ENCODE measurements at places on chromosomes 13 and 19.

DNA sequence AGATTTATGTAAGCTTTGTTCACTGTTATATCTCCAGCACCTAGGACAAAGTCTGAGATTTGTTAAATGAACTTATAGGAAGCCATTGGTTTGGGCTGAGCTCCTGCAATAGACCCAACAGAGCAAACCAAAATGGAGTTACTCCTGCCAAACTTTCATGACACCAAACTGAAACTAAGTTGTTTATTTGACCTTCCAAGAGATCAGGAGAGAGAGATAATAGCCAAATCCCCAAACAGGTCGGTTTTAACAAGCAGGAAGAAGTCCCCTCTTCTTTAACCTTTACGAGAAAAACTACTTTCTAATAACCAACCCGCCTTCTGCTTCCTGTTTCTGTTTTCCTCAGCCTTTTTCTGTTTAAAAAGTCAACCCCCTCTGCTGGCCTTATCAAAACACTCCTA, 54.9 kb upstream of the ATP12A start:
- DNase-seq, result peak; percentile 55

- DNase-seq, result no peak
Observed at GRCh38 chr13:40662866-40663265, 3.6 kb downstream of the FOXO1 start.

DNA sequence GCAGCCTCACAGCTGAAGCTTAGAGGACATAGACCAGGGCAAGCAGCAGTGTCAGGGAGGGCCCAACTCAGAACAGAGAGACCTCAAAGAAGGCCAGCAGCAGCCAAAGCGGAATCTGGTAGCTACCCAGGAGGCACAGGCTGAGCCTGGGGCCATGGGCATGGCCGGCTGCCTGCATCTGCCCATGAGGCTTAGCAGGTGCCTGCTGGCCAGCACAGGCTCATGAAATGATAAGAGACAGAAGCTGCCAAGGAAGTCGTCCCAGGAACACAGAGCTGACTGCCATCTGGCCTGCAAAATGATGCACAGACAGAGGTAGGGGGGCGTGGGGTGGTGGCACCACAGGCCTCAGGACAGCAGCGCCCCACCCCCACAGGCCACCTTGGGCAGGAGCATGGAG, 29.2 kb downstream of the TUBA3C start:
- DNase-seq, result no peak

DNA sequence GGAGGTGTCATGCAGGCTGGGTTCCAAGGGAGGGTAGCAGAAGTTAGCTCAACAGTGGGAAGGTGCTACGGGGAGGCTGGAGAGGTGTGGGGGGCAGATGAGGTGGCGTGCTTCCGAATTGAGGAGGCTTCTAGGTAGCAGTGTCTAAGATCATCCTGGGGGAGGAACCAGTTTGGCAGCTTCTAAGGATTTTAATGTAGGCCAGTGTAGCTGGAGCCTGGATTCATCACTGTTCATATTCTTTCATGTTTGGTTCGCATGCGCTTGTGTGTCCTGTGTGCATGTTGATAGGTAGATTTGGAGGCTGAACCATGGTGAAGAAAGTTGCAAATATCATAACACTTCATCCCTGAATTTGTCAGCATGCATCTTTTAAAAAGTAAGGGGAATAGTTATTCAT, 86.7 kb downstream of the GPR12 start:
- no peak for DNase-seq

DNA sequence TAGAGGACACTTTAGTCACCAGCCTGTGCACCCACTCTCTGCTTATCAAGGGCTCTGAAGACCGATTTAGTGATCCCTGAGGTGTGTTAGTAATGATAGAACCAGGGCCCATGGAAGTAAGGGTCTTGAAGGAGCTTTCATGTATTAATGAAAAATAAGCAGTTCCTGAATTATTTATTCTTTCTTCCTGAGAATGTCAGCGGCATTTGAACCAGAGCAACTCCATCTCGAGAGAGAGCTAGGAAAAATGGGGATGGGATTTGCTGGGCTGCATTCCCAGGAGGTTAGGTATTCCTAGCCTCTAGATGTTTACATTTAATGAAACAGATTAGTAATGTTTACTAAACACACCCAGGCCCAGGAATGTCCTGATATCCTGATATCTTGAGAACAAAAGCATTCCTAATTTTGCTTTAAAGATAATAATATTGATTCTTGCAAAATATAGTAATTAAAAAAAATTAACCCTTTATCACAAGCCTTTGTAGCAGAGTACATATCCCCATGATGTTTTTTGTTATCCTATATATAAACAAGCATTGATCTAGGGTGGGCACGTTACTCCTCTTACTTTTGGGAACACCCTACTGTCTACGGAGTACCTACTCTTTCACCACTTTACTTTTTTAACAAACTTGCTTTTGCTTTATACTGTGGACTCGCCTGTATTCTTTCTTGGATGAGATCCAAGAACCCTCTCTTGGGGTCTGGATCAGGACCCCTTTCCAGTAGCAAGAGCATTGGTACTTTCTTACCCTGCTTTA, 63.1 kb downstream of the COG3 start:
- DNase-seq, result no peak

DNA sequence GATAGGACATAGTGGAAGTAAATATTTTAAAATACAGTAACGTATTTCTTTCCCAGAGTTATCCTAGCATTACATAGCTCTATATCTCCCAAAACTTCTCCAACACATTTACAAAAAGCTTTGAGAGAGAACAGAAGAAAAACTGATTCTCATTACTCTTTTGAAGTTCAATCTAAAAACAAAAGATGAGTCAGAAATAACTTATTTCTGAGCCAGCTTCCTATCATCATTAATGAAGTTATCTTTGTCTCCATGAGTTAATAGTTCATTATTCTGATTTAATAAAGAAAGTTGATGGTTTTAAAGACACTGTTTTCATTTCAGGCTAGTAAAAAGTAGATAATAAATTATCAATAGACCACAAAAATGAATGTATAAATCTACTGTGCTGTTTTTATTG, 446.7 kb upstream of the SPRY2 start:
- no peak for DNase-seq

DNA sequence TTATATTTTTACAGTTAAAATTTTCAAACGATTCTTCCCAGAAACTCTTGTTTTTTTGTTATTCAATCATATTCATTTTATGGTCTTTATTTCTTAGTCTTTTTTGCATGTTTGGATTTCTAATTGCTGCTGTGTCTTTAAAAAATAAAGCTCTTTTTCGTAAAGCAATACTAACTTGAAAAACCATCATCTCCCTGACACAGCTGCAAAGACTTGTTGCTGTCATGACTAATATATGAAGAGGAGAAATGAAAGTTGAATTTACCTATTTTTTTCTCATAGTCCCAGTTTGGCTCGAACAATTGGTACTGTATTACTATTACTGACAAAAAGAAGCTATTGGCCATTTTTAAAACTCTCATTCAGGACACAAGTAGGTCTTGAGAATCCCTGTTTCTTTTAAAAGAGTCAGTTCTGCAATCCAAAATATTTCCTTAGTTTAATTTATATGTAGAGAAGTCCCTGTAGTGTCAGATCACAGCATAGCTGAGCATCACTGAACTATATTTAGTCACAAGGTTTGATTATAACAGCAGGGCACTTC, 12.1 kb upstream of the SPART start:
- no peak for DNase-seq

- DNase-seq, result peak; percentile 83
Observed at GRCh38 chr13:95530178-95530577, 22.3 kb upstream of the CLDN10 start.

DNA sequence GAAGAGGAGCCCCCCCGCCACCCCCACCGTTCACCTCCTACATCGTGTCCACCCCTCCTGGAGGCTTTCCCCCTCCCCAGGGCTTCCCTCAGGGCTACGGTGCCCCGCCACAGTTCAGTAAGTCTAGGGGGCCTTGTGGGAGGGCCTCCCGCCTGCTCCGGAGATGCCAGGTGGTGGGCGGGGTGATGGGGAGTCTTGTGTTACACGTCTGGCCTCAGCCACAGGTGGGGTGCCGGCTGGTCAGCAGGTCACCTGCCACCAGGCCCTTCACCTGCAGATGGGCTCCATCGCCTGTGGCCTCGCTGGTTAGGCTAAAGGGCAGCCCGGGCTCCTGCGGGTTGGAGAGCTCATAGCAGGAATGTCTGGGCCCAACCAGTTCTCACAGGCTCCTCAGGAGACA, 8.0 kb upstream of the RPS15 start:
- no peak for DNase-seq

DNA sequence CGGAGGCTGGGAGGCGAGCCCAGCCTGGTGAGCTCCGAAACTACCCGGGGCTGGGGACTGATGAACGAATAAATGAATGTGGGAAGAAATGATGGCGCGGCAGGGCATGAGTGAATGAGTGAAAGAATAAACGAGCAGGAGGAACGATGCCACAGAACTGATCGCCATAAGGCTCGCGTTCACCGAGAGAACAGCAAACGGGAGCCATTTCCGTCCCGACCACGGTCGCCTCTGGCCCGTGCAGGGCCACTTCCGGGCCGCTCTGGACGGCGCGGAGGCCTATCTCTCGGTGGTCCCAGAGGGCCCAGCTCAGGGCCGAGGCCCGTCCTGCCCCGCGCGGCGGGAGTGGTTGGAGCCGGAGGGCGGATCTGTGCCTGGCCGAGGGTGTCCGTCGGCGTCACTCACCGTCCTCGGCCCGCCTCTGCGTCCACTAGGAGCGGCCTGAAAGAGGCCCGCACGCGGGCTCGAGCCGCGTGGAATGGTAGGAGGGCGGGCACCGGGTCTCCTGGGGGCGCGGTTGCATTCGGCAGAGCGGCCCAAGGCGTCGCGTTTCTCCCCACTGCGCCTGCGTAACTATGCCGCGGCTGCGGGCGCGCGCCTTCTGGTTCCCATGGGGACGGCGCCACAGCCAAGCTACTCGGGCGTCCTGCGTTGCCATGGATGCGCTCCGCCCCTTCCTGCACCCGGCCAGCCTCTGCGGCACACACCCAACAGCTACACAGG, at the start of gene ZNF497:
TSS of gene ZNF497 (minus strand) at position 480 of the 723 bp plus-strand sequence. CDS start 5,116 bp downstream, outside the sequence.
- peak; percentile 98 for DNase-seq

DNA sequence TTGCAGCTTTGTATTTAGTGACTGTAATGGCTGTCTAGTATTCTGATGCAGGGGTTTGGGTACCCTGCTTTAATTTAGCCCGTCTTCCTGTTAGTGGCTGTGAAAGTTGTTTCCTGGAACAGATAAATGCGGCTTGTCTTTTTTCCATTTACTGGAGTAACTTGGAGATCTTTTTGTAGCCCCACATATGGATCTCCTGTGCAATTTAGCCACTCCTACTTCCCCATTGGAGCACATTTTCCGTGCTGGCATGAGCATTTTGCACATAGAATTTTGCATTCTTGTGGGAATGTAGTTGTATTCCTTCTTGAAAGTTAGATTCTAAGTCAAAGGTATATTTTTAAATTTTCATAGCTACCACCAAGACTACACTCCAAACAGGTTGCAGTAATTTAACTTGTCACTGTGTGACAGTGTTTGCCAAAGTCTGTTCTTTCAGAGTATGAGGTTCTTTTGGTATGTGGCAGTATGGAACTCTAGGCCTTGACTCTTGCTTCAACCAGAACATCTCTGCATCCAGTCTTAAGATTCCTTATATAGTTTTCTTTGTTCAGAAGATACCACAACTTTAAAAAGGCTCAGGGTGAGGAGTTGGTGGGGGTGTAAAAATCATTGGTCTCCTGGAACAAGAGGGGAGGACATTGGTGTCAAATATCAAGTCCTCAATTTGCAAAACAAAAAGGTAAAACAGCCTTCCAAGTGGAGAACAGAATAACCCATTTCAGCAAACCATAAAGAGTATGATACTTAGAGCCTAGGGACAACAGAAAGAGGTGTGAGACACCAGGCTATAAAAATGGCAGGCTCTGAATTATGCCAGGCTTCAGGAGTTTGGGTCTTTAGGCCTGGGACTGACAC, 21.1 kb upstream of the CCDC97 start:
- DNase-seq, result no peak

DNA sequence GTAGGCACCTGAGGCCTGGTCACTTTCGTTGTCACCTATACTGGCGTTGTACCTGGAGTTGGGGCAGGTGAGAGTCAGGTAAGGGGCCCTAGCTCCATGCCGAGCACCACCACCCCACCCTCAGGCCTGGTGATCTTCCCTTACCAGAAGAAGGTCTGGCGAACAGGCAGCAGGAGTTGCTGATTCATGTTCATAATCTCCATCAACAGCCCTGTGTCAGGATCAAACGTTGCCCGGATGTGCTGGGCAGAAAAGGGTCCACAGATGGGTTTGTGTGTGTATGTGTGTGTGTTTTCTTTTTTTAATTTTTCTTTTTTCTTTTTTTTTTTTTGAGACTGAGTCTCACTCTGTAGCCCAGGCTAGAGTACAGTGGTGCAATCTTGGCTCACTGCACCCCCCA, 14.3 kb downstream of the MAN2B1 start:
- no peak for DNase-seq

DNA sequence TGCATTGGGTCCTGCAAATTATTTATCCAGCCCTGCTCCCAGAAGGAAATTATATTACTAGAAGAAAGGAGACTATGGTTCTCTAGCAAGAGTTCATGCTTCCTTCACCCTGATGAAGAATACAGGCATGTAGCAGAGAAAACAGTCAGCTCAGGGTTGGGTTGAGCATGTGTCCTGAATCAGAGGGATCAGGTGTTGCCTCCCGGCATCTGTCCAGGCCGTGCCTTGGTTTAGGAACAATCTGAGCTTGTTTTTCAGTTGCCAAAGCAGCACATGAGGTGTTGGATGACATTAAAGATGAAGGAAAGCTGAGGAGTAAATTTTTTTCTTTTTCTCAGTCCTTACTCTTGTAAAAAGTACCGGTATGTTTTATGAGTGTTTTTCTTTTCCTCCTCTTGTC, 62.0 kb downstream of the KL start:
- DNase-seq, result no peak

DNA sequence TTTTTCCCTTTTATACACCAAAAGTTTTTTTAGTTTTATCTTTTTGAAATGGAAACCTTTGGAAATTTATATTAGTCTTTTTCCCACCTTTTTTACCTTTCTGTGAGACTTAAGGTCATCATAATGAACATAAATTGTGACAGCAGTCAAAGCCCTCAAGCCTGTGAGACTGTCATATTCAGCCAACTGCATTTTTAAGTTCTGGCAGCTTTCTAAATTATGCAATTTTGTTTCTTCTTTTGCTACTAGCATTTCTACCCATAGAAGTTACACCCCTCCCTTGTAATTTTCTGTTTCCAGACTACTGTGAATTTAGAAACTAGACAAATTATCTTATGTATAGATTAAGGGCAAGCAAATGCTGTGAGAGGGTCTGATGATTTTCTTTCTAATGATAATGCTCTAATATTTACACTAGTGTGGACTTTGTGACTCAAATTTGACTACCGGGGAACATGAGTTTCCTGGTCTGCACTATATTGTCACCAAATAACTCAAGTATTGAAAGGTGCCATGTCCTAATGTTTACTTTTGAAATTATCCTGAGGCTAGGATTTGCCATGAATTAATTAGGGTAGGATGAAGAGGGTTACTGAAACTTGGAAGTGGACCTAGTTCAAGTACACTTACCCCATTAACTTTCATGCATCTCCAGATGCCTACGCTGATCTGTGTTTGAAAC, 43.7 kb downstream of the FRY start:
- DNase-seq, result no peak

GRCh38 chr19:18468517-18468916, 30.6 kb upstream of the ISYNA1 start:
- no peak for DNase-seq

DNA sequence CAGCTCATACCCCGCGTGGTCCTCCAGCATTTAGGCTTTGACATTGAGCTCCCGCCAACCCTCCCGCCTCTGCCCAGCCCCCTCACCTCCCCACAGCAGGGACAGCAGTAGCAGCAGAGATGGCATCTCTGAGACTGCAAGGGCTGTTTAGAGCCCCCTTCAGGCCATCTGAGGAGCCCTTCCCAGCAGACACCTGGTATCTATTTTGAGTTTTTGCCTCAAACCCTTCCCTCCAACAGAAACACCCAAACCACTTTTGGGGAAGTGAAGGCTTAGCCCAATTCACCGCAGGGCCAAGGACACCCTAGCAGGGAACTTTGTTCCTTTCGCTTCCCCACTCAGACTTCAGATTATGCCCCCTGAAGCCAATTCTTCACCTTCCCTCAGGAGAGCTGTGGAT, 6.3 kb upstream of the ZNF175 start:
- peak; percentile 96 for DNase-seq
